Stimulated activated naive B cell treated with anti-CD40 and anti-IgM and Interleukin-4, amounts not matched to agents 10 μg/mL and 1 μg/mL and 100 μg/mL, for 72 hours (primary cell): ENCODE measurements at places on chromosomes 5 and 9.
A peak's percentile ranks its signal among the peaks of the same experiment; 100 is the strongest.

GRCh38 chr9:83526901-83527300 is 11.3 kb downstream of the FRMD3 start:
- no peaks in the 10 kb centered on the region for H3K36me3 ChIP-seq
- no peak overlapping the region for H3K4me3 ChIP-seq
- H3K4me1 ChIP-seq = no peaks in the 10 kb centered on the region
- H3K27me3 ChIP-seq = no peaks in the 10 kb centered on the region

DNA sequence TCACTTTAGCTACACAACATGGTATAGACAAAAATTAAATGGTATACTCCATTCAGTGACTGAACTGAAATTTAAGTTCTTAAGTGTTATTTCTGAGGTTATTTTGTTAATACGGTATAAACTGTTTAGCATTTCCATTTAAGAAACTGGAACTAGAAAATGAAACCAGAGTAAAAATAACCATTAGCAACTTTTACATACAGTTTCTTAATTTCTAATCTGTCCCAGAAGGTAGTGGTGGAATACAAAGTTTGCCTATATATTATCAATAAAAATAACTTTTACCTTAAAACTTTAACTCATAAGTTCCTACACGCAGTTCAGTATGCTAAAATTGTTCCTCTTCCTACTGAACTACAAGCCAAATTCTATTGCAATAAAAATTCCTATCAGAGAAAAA is 10.3 kb downstream of the GOLPH3 start:
- no peak for DNase-seq
- peaks cover 14% of the 10 kb centered on the region for H3K36me3 ChIP-seq
- H3K27ac ChIP-seq = peak overlapping the region; percentile 86
- H3K4me1 ChIP-seq = peaks cover 38% of the 10 kb centered on the region
- H3K27me3 ChIP-seq = no peaks in the 10 kb centered on the region

GRCh38 chr5:39194466-39195136 is 24.8 kb downstream of the FYB1 start:
- H3K4me3 ChIP-seq = no peak overlapping the region
- H3K36me3 ChIP-seq = no peaks in the 10 kb centered on the region
- peaks cover 23% of the 10 kb centered on the region for H3K4me1 ChIP-seq

DNA sequence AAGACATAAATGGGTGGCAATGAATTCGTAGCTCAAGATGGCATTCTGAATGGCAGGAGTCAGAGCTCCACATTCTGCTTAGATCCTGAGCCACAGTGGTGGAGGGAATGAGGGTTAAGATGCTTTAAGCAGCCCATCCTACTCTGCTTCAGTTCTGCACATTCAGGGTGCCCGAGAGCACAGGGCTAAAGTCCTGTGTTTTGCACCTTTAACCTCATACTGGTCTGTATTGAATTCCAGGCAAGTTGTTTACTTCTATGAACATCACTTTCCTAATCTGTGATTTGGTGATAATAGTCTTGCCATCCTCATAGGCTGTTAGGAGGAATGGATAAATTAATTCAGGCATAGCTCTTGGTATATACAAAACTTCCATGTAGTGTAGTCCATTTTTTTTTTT is 321.6 kb upstream of the CD180 start:
- H3K27ac ChIP-seq = no peak overlapping the region
- no peaks in the 10 kb centered on the region for H3K27me3 ChIP-seq
- no peak overlapping the region for H3K4me3 ChIP-seq

DNA sequence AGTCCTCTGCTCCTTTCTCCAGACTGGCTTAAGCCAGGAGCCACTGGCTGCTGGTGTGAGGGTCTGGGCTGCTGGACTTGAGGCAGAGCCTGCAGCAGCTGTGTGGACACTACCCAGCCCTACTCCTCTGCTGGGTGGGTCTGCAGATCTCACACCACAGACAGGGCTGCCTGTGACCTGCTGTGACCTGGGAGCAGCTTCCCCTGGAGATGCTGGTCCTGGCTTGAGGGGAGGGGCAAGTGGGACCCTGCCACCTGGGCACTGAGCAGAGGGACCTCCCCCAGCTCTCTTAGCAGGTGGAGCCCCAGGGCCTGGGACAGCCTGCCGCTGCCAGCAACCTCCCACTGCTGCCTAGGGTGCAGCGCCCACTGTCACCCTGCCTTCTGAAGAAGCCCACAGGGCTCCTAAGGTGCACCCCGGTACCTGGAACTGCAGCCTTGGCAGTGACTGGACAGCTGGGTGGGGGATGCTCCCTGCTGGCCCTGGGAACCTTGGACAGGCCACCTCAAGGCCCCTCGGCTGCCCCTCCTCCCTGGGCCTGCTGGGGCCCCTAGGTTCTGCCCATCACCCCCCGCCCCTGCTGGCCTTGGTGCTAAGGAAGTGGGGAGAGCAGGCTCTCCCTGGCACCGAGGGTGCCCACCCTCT is 9.1 kb downstream of the CACFD1 start:
- peak overlapping the region; percentile 62 for H3K27ac ChIP-seq
- no peaks in the 10 kb centered on the region for H3K27me3 ChIP-seq
- no peak overlapping the region for H3K4me3 ChIP-seq
- H3K4me1 ChIP-seq = peaks cover 11% of the 10 kb centered on the region

DNA sequence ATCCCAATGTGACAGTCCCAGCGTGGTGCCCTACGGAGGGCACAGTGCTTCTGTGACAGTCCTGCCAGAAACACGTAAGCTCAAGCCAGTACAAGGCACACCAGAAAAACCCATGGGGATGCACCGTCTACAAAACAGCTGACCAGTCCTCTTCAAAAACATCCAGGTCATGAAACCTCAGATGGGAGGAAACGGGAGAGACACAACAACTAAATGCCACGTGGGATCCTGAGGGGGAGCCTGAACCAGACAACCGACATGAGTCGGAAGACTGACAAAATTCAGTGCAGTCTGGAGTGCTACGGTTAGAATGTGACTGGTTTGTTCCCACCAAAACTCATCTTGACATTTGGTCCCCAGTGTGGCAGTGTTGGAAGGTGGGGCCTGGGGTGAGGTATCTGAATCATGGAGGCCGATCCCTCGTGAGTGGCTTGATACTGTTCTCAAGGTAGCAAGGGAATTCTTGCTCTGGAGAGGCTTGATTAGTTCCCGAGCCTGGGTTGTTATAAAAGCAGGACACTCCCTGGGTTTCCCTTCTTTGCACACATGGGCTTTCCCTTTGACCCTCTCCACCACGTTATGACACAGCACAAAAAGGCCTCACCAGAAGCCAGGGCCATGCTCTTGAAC is 55.4 kb downstream of the ADAMTS2 start:
- H3K27ac ChIP-seq = no peak overlapping the region
- no peaks in the 10 kb centered on the region for H3K36me3 ChIP-seq
- no peak for DNase-seq
- no peak overlapping the region for H3K4me3 ChIP-seq

DNA sequence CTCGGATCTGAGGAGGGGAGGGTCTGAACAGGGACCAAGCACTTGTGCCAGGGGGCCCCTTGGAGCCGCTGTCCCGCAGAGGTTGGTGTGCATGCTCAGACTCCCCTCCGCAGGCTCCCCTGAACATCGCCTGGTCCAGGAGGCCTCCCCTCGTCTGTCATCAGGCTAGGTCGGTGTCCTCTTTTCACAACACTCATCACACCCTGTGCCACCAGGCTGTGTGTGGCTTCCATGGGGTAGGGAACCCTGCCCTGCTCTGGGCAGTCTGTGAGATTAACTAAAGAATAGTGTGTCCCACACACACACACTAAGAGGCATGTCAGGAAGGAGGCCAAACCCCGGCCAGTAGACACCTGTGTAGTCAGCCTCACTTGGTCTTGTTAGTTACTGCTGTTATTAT is 119.3 kb downstream of the C5orf15 start:
- no peaks in the 10 kb centered on the region for H3K27me3 ChIP-seq
- peaks cover 79% of the 10 kb centered on the region for H3K4me1 ChIP-seq
- no peak overlapping the region for H3K27ac ChIP-seq
- no peak overlapping the region for H3K4me3 ChIP-seq
- no peak for DNase-seq
- no peaks in the 10 kb centered on the region for H3K36me3 ChIP-seq

DNA sequence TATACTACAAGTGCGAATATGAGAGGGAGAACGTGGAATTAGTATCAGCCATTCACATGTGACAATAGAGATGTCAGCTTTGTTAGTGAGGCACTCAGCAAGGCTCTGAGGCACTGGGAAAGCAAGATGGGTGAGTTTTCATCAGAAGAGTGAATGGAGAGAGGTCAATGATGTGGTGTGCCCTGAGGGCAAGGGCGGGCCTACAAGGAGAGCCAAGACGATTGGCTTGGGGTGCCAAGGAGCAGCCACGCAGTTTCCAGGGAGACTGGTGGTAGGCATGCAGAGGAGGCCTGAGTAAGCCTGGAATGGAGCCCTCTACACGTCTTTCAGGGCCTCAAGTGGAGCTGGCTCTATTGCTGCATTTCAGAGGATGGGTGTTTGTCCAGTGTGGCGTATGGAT is 24.7 kb downstream of the BTF3 start:
- H3K4me3 ChIP-seq = no peak overlapping the region
- H3K36me3 ChIP-seq = no peaks in the 10 kb centered on the region
- no peak for DNase-seq
- peaks cover 12% of the 10 kb centered on the region for H3K27me3 ChIP-seq
- H3K27ac ChIP-seq = no peak overlapping the region

GRCh38 chr5:96683392-96683791 is 21.2 kb downstream of the CAST start:
- H3K36me3 ChIP-seq = peaks cover 17% of the 10 kb centered on the region
- H3K4me1 ChIP-seq = peaks cover 38% of the 10 kb centered on the region
- H3K27me3 ChIP-seq = no peaks in the 10 kb centered on the region
- H3K4me3 ChIP-seq = no peak overlapping the region
- DNase-seq = no peak
- H3K27ac ChIP-seq = no peak overlapping the region

DNA sequence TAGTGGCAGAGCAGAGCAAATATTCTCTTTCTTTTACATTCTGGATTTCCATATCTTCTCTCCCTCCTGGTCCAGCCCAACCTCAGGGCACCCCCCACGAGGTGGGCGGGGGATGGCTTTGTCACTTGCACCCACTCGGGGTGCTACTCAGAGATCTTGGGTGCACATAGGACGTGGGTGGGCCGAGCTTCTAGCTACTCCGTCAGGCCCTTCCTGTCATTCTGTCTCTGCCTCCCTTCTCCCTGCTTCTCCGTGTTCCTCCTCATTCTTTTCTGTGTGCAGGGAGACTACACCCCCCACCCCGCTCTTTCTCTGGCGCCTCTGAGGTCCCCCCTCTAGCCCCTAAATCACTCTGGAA is 19.5 kb downstream of the PCDHGC5 start:
- H3K36me3 ChIP-seq = peaks cover 9% of the 10 kb centered on the region
- DNase-seq = no peak
- H3K4me1 ChIP-seq = peaks cover 49% of the 10 kb centered on the region
- peak overlapping the region; percentile 0 for H3K4me3 ChIP-seq

GRCh38 chr5:134175921-134176510 is 734 bp downstream of the SKP1 start:
- H3K4me3 ChIP-seq = peak overlapping the region; percentile 97
- peak overlapping the region; percentile 99 for H3K27ac ChIP-seq
- no peaks in the 10 kb centered on the region for H3K27me3 ChIP-seq
- DNase-seq = no peak

DNA sequence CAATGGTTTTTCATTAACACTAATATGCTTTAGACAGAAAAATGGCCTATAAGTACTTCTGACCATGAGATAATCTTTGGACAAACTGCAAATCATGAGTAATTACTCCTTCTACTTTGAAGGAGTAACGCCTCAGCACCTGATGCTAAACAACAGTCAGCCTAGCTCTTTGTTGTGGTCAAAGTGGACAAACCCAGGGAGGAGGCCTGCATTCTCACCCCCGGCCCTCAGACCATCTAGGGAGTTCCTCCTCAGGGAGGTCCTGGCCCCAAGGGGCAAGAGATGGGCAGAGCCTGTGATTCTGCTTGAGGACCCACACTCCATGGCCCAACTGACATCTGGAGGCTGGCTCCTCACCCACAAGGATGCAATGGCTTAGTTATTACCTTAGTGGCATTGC is 48.2 kb upstream of the ANGPTL2 start:
- peaks cover 22% of the 10 kb centered on the region for H3K4me1 ChIP-seq
- peaks cover 14% of the 10 kb centered on the region for H3K36me3 ChIP-seq
- H3K4me3 ChIP-seq = no peak overlapping the region
- no peak overlapping the region for H3K27ac ChIP-seq
- H3K27me3 ChIP-seq = no peaks in the 10 kb centered on the region
- DNase-seq = no peak

GRCh38 chr5:171736976-171737891 is 48.4 kb upstream of the SMIM23 start:
- H3K4me3 ChIP-seq = no peak overlapping the region
- no peak overlapping the region for H3K27ac ChIP-seq
- no peak for DNase-seq
- peaks cover 13% of the 10 kb centered on the region for H3K4me1 ChIP-seq
- H3K36me3 ChIP-seq = no peaks in the 10 kb centered on the region
- no peaks in the 10 kb centered on the region for H3K27me3 ChIP-seq

GRCh38 chr9:95468791-95469190 is 48.0 kb downstream of the PTCH1 start:
- peaks cover 9% of the 10 kb centered on the region for H3K36me3 ChIP-seq
- H3K4me1 ChIP-seq = peaks cover under 1% of the 10 kb centered on the region
- H3K4me3 ChIP-seq = no peak overlapping the region
- H3K27me3 ChIP-seq = peaks cover 73% of the 10 kb centered on the region

- no peaks in the 10 kb centered on the region for H3K4me1 ChIP-seq
- no peak overlapping the region for H3K4me3 ChIP-seq
- H3K36me3 ChIP-seq = no peaks in the 10 kb centered on the region
Observed at GRCh38 chr5:74082512-74083055, 456.6 kb downstream of the ARHGEF28 start.

DNA sequence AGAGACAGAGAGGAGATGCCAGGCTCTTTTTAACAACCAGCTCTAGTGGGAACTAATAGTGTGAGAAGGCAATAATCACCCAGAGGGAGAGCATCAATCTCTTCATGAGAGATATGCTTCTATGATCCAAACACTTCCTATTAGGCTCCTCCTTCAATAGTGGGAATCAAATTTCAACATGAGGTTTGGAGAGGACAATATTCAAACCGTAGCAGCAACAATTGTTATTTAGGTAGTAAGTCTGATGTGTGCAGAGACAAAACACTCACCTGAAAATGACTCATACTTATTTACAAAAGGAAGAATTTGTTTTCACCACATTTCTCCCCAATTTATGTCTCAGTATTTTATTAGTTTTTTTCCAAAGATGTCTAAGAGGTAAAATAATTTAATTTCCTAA is 144.3 kb downstream of the ST8SIA4 start:
- H3K4me3 ChIP-seq = no peak overlapping the region
- no peak overlapping the region for H3K27ac ChIP-seq
- no peaks in the 10 kb centered on the region for H3K36me3 ChIP-seq

DNA sequence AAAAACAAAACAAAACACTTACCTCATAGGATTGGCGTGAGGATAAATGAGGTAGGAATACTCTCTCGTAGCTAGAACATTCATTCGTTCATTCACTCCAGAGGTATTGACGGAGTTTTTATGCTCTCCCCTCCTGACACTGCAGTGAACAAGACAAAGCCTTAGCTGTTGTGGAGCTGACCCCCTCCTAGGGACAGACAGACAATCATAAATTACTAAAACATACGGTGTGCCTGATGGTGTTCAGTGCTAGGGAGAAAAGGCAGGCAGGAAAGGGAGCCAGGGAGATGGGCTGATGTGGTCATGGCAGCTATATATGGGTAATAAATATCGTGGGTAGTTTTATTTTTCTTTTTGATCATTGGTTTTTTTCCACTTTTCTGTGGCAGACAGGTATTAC is 5.7 kb upstream of the BRD3 start:
- H3K4me3 ChIP-seq = no peak overlapping the region
- H3K4me1 ChIP-seq = no peaks in the 10 kb centered on the region
- H3K27me3 ChIP-seq = peaks cover 23% of the 10 kb centered on the region
- no peak overlapping the region for H3K27ac ChIP-seq
